ENCODE measurements at places on chromosomes 5 and 9.
A peak's percentile ranks its signal among the peaks of the same experiment; 100 is the strongest.

DNA sequence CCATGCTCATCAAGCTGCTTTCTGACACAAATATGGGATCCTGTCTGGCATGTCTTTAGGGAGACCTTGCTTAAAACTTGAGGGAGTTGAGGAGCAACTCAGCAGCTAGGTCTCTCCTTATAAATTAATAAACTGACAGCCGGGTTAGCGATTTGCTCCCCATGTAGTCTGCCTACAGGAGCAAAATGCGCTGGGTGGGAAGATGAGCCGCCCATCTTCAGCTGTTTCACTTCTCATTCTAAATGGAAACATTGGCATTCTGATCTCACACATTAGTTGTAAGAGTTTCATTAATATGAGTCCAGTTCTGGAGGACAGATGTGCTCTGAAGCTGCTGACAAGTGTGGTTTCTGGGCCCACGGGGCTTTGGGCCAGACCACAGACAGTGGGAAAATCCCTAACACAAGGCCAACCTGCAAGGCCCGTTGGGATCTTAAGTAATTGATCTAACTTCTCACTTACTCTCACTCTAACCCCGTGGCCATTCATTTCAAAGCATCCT is 197.0 kb downstream of the MCTP1 start:
- no peak for DNase-seq

- no peak for DNase-seq
These were observed 97.2 kb downstream of the INVS start for GRCh38 chr9:100196215-100196614.

GRCh38 chr5:145350513-145350912 is 484.6 kb downstream of the PRELID2 start:
- no peak for DNase-seq

- DNase-seq = peak; percentile 57
These were observed 100.6 kb upstream of the SELENOP start for GRCh38 chr5:42912184-42912798.

- no peak for DNase-seq
These were observed 289.9 kb downstream of the DMAC1 start for GRCh38 chr9:7509576-7510145.

DNA sequence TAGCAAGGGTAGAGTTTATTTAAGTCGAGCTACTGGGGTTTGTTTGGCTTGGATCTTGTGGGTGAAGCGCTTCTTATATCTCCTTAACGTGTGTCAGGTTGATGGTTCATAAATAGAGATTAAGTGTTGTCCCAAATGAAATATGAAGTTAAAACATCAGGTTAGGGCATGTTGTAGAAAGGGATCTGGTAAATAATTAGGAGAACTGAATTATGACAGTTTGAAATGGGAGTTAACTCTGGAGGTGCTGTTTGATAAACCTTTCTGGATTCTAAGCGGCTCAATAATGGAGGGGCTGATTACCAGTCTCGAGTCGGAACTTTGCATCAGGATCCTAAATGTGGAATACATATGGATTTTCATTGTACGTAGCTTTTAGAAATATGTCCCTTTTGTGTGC is 717.0 kb upstream of the WWC1 start:
- no peak for DNase-seq

DNA sequence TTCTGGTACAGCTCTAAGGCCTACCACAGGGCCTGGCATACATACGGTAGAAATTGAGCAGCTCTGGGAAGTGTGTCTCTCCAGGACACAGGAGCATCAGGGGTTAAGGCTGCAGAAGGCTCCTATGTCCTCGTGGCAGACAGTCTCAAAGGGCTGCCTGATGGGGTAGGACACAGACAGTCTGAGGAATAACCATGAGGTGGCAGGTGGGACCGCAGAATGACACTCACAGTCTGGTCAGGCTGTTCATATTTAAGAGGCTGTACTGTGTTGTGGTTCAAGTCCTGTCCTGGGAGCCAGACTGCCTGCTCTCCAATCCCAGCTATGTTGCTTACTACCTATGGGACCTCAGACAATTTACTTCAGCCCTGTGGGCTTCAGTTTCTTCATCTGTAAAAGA is 217.1 kb downstream of the TRIM32 start:
- DNase-seq = no peak

- DNase-seq = no peak
These were observed 36.7 kb downstream of the GPR21 start for GRCh38 chr9:123070198-123070597.

GRCh38 chr5:149796030-149796429 is 65.9 kb downstream of the PPARGC1B start:
- no peak for DNase-seq

GRCh38 chr5:29024052-29024451 is 1985.7 kb upstream of the CDH9 start:
- DNase-seq = no peak

- DNase-seq = no peak
These were observed at the start of gene CD14 for GRCh38 chr5:140633021-140633471. CD14 (minus strand) TSS chr5:140633175; CDS start chr5:140633071, 104 bp downstream.

GRCh38 chr5:4700069-4700468 is 440.1 kb upstream of the ADAMTS16 start:
- no peak for DNase-seq

- no peak for DNase-seq
These were observed 39.5 kb upstream of the IQGAP2 start for GRCh38 chr5:76363352-76364225.

- no peak for DNase-seq
These were observed 39.9 kb downstream of the CRB2 start for GRCh38 chr9:123395689-123396511.

DNA sequence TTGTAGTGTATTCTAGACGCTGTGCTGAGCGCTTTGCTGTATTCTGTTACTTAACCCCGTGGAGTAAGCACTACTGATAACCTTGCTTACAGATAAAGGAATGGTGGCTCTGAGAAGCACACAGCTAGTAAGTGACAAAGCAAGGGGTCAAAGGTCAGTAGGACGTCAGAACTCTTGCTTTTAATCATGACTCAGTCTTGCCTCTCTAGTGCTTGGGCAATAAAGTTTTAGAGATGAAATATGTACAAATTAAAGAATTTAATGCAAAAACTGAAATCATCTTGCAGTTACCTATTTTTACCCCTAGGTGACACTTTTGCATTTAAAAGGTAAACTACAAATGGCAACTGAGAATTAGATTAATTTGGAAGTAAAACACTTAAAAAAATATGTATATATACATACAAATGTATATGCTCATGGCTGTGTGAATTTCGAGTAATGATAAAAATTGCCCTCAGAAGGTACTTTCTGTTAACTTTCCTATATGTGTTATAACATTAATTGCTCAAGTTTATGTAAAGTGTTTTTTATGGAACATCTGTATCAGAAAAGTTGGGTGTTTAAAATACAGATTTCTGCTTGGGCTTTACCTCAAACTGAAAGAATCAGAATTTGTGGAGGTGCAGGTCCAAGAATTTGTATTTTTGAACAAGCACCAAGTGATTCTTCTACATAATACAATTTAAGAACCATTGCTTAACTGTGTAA is 175.1 kb upstream of the DAB2 start:
- no peak for DNase-seq

DNA sequence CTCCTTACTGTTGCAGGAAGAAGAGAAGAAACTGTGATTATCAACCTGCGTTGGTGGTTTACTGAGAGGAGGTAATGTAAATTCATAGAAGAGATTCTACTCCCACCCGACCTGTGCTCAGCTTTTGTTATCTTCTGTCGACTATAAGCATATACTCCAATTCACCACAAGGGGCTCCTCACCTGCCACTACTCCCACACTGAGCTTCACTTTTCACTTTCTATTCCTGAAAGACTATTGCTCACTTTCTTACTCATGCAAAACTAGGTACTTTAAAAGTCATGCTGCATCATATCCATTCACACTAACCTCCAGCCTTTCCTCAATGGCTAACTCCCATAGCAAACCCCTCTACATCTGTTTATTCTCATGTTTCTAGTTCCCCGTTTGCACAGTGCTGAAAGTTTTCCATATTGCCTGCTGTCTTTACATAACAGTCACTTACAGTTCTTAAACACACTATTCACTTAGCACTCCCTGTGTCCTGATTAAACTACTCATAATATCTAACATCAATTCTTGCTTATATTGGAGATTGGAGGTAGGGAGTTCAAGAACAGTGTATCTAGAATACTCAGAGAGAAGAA is 1062.6 kb downstream of the NR2F1-AS1 start:
- DNase-seq = no peak

DNA sequence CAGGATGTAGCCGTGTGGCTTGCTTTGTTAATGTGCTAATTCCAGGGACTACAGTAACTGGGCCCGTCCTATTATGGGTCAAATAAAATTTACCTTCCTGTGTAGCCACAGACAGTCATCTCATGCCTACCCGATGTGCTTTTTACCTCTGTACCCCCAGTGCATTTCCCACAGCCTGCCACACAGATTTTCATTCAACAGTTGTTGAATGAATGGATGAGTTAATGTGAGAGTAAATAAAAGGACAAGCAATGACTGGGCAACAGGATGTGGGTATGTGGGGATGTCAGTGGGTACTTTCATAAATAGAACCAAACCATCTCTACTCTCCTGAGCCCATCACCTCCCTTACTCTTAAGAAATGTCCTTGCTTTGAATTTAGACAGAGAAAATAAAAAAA is 441.2 kb upstream of the ZNF462 start:
- no peak for DNase-seq
